ENCODE measurements at places on chromosomes 12 and 14. TPM values are rescaled to one million over a fixed set of nuclear protein-coding genes. Genes with fewer than 3 reads are reported as not detected.

DNA sequence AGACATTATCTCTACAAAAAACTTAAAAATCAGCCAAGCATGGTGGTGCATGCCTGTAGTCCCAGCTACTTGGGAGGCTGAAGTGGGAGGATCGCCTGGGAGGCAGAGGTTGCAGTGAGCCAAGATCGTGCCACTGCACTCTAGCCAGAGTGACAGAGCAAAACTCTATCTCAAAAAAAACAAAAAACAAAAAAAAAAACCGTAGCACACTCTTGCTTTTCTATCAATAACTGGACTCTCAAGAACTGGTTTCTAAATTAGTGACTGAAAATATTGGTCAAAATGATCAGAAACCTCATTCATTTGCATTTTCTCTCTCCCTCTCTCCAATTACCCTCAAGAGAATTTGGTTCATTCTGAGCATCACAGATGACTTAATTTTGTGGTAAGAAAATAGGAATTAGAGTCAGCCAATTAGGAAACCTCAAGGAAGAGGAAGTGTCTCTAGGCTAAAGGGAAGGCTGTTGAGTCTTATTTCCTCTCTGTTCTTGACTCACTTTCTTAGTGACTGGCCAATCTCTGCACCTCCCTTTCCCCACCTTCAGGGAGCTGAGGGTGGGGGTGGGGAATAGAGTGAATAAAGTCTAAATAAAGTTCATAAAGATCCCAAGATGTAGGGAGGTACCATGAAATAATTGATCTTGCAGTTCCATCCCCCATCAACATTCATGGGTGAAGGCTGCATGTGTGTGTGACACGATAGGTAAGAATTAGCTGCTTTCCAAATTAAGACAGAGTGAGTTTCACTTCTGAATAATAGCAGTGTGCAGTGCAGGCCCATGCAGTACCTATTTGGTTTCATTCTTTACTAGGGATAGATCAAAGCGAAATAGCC is 6.8 kb upstream of the PSMA6 start:
- H3K27ac ChIP-seq, result peak overlapping the region; percentile 31
- H3K27me3 ChIP-seq, result no peaks in the 10 kb centered on the region
- H3K36me3 ChIP-seq, result no peaks in the 10 kb centered on the region
- DNase-seq, result no peak
- H3K4me1 ChIP-seq, result peaks cover 11% of the 10 kb centered on the region
- no peak overlapping the region for H3K4me3 ChIP-seq

- no peaks in the 10 kb centered on the region for H3K27me3 ChIP-seq
- no peak for DNase-seq
- peak overlapping the region; percentile 100 for H3K27ac ChIP-seq
These were observed 8.2 kb downstream of the SPRYD3 start for GRCh38 chr12:53070877-53071492.

DNA sequence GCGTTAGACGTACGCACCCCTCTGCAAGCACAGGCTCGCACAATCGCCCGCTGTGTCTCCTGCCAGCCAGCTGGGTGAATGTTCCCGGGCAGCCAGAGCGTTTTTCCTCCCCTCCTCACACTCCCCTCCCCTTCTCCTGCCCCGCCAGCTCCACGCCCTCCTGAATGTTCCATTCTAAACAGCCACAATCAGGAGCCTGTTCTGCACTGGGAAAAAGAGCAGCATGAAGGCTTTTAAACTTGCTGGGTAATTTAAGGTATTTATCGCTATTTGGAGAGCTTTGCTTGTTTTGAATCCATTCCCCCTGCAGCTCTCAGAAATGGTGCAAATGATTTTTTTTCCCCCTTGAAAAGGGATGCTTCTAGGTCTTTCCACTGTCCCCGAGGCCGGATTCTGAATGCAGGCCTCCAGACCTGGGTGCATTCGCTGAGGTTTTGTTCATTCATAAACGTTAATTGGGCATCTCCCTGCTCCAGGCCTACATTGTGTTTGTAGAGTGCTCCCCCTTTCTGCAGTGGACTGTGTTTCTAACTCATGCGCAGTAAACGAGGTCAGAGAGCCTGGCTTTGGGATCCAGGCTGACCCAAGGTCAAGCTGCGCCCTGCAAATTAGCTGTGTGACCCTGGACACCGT is 212.5 kb downstream of the CHST11 start:
- H3K27ac ChIP-seq, result peak overlapping the region; percentile 89
- peak; percentile 77 for DNase-seq
- peaks cover 73% of the 10 kb centered on the region for H3K4me1 ChIP-seq
- H3K36me3 ChIP-seq, result no peaks in the 10 kb centered on the region

GRCh38 chr14:37583358-37584210 is 11.5 kb downstream of the FOXA1 start:
- H3K27ac ChIP-seq, result no peak overlapping the region
- H3K4me3 ChIP-seq, result peak overlapping the region; percentile 31
- peaks cover 99% of the 10 kb centered on the region for H3K27me3 ChIP-seq
- no peaks in the 10 kb centered on the region for H3K36me3 ChIP-seq
- DNase-seq, result no peak

- H3K36me3 ChIP-seq, result no peaks in the 10 kb centered on the region
- DNase-seq, result no peak
- H3K27me3 ChIP-seq, result peaks cover 51% of the 10 kb centered on the region
- peak overlapping the region; percentile 9 for H3K4me3 ChIP-seq
- no peak overlapping the region for H3K27ac ChIP-seq
These were observed 18.3 kb downstream of the NOC4L start for GRCh38 chr12:132162508-132163031.

GRCh38 chr12:20189767-20190166 is 178.6 kb upstream of the PDE3A start:
- DNase-seq, result no peak
- H3K4me1 ChIP-seq, result no peaks in the 10 kb centered on the region
- no peak overlapping the region for H3K4me3 ChIP-seq
- no peak overlapping the region for H3K27ac ChIP-seq

DNA sequence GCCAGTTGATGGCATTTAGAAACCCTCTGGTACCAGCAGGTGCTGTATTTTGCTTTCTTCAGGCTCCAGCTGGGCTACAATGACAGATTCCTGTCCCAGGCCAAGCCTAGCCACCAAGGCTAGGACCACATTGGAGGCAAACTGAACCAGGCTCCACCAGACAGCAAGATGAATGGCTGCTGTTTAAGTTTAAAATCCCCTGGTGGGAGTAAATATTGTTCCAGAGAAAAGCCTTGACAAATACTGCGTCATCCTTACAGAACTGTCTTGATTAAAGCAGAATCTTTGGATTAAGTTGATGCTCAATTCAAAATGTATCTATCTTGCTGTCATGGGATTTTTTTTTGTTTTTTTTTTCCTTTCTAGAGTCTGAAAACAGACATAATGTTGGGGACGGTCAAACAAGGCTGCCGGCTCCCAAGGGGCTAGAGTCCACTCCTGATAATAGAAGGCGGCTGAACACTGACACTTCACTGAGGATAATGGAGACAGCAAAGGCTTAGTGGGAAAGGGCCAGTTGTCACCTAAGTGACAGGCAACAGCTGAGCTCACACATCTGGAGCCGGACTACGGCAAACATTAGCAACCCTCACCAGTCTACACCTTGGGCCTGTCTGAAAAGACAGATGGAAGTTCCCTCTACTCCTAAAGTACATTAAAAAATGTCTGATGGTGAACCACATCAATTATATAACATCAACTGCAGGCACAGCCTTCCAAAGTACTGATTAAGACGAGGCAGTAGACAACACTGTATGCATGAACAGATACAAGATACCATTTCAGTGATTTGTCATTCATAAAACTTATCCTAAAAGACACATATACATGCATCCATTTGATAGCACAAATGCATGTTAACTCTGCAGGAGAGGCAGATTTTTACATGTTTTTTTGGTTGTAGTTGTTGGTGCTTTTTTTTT is 1.7 kb downstream of the PRICKLE1 start:
- peak overlapping the region; percentile 85 for H3K27ac ChIP-seq
- no peaks in the 10 kb centered on the region for H3K36me3 ChIP-seq
- no peaks in the 10 kb centered on the region for H3K27me3 ChIP-seq
- peaks cover 77% of the 10 kb centered on the region for H3K4me1 ChIP-seq

- DNase-seq, result no peak
- H3K27me3 ChIP-seq, result no peaks in the 10 kb centered on the region
- no peak overlapping the region for H3K4me3 ChIP-seq
- H3K27ac ChIP-seq, result no peak overlapping the region
- H3K4me1 ChIP-seq, result peaks cover 86% of the 10 kb centered on the region
These were observed 5.2 kb downstream of the PPM1A start for GRCh38 chr14:60254176-60254575.

DNA sequence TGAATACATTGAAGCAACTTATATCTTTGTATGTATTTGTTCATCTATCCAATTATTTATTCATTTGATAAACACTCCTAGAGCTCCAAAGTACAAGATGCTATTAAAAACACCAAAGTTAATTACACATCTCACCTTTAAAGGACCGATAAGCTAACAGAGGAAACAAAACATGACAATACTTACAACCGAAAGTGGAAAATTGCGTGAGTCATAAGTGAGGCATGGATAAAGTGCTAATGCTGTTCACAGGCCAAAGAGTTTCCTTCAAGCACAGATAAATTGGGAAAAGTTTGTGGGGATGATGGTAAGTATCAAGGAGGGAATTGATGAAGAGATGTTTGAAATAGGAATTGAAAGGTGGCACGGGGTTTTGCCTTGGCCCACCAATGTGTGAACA is 172.8 kb upstream of the KITLG start:
- no peak overlapping the region for H3K4me3 ChIP-seq
- no peak overlapping the region for H3K27ac ChIP-seq
- H3K4me1 ChIP-seq, result peaks cover 4% of the 10 kb centered on the region
- no peaks in the 10 kb centered on the region for H3K27me3 ChIP-seq

DNA sequence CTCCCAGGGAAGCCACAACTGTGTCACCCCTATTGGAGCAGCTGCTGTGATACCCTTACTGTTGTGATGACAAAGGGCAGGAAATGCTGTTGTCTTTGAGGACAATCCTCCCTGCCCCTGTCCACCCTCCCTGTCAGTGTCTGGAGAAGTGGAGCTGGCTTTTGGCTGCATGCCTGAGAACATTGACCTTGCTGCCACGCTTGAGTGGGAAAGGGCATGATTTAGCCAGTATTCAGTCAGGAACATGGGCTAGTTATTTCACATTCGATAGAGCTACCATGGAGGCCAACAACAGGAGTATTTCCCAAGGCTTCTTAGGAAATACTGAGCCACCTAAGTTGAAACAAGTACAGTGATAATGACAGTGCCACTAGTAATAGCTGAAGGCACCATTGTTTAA is 59.4 kb downstream of the MYRFL start:
- H3K4me1 ChIP-seq, result no peaks in the 10 kb centered on the region
- H3K4me3 ChIP-seq, result no peak overlapping the region
- no peaks in the 10 kb centered on the region for H3K36me3 ChIP-seq
- no peaks in the 10 kb centered on the region for H3K27me3 ChIP-seq

DNA sequence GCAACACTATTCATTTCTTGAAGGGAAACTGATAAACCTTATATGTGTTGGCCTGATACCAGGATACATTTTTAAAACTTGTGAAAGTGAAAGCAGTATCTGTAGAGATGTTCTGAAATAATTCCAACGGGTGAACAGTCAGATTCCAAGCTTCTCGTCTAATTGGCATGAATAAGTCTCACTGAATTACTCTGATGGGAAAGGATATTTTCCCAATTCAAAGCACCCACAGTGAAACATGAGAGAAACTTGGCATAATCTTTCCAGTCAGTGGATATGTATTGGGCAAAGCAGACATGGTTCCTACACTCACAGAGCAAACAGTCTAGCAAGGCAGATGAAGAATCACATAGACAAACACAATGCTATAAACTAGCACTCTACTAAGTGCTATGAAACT is 413.1 kb downstream of the MED13L start:
- H3K4me1 ChIP-seq, result peaks cover 4% of the 10 kb centered on the region
- no peak for DNase-seq
- H3K27ac ChIP-seq, result no peak overlapping the region
- no peaks in the 10 kb centered on the region for H3K36me3 ChIP-seq
- peaks cover 8% of the 10 kb centered on the region for H3K27me3 ChIP-seq
- H3K4me3 ChIP-seq, result no peak overlapping the region

- H3K4me1 ChIP-seq, result no peaks in the 10 kb centered on the region
- H3K27ac ChIP-seq, result no peak overlapping the region
- H3K4me3 ChIP-seq, result no peak overlapping the region
These were observed 395.0 kb downstream of the EGLN3 start for GRCh38 chr14:33555710-33556350.

- peaks cover 44% of the 10 kb centered on the region for H3K36me3 ChIP-seq
- H3K27ac ChIP-seq, result no peak overlapping the region
- H3K4me1 ChIP-seq, result peaks cover 3% of the 10 kb centered on the region
- DNase-seq, result no peak
- no peaks in the 10 kb centered on the region for H3K27me3 ChIP-seq
These were observed 954 bp upstream of the SLC39A2 start for GRCh38 chr14:20998139-20998538.

GRCh38 chr12:23830210-23830609 is 119.3 kb downstream of the SOX5 start:
- no peaks in the 10 kb centered on the region for H3K4me1 ChIP-seq
- no peaks in the 10 kb centered on the region for H3K27me3 ChIP-seq
- DNase-seq, result no peak
- no peak overlapping the region for H3K27ac ChIP-seq

- peaks cover 11% of the 10 kb centered on the region for H3K27me3 ChIP-seq
- peaks cover 14% of the 10 kb centered on the region for H3K4me1 ChIP-seq
- peak within 1 kb of the TSS; percentile 56 for H3K27ac ChIP-seq
- DNase-seq, result no peak
- no peaks in the 10 kb centered on the region for H3K36me3 ChIP-seq
These were observed at the start of gene MMP19 for GRCh38 chr12:55842681-55843429. MMP19 (minus strand) TSS chr12:55842936; CDS start chr12:55842830, 106 bp downstream.

GRCh38 chr14:69268223-69268622 is 8.3 kb downstream of the GALNT16 start:
- peak overlapping the region; percentile 60 for H3K27ac ChIP-seq
- no peak for DNase-seq
- peak overlapping the region; percentile 13 for H3K4me3 ChIP-seq
- H3K27me3 ChIP-seq, result no peaks in the 10 kb centered on the region
- peaks cover 100% of the 10 kb centered on the region for H3K4me1 ChIP-seq
- H3K36me3 ChIP-seq, result no peaks in the 10 kb centered on the region

GRCh38 chr12:79161249-79161934 is 296.8 kb downstream of the SYT1 start:
- H3K36me3 ChIP-seq, result no peaks in the 10 kb centered on the region
- no peak overlapping the region for H3K27ac ChIP-seq
- no peaks in the 10 kb centered on the region for H3K27me3 ChIP-seq
- DNase-seq, result no peak
- no peak overlapping the region for H3K4me3 ChIP-seq

GRCh38 chr14:30559638-30560091 is 707 bp downstream of the G2E3 start:
- peak overlapping the region; percentile 79 for H3K27ac ChIP-seq
- H3K4me1 ChIP-seq, result peaks cover 31% of the 10 kb centered on the region
- H3K4me3 ChIP-seq, result peak overlapping the region; percentile 81
- no peaks in the 10 kb centered on the region for H3K36me3 ChIP-seq
- H3K27me3 ChIP-seq, result no peaks in the 10 kb centered on the region

DNA sequence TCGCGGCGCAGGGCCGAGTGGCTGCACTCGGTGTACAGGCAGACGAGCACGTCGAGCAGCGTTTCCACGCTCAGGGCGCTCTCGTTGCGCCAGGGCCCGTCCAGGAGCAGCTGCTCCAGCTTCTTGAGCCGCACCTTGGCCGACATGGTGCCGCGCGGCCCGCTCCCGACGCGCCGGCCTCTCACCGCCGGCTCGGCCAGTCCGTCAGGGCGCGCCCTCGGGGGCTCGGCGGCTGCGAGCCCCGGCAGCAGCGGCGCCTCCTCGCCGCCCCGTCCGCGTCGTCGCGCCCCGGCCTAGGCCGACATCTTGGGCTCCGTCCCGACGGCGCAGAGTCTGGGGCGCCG is 349 bp downstream of the CDC42BPB start:
- peaks cover 71% of the 10 kb centered on the region for H3K4me1 ChIP-seq
- no peaks in the 10 kb centered on the region for H3K36me3 ChIP-seq
- H3K27me3 ChIP-seq, result no peaks in the 10 kb centered on the region
- peak; percentile 40 for DNase-seq
- H3K4me3 ChIP-seq, result peak overlapping the region; percentile 100
- H3K27ac ChIP-seq, result peak overlapping the region; percentile 99

RPS29 gene
- 853 TPM for total RNA-seq

BIN2 gene
- total RNA-seq, result 1.6 TPM
